ENCODE measurements at places on chromosomes 5 and 9.

GRCh38 chr5:135587721-135588663 is 9.2 kb upstream of the CXCL14 start:
- DNase-seq: no peak

GRCh38 chr5:128426090-128426534 is 111.9 kb downstream of the FBN2 start:
- no peak for DNase-seq

GRCh38 chr5:31047007-31047406 is 146.5 kb upstream of the CDH6 start:
- DNase-seq: no peak

GRCh38 chr5:140312067-140312790 is 9.3 kb upstream of the PFDN1 start:
- no peak for DNase-seq

DNA sequence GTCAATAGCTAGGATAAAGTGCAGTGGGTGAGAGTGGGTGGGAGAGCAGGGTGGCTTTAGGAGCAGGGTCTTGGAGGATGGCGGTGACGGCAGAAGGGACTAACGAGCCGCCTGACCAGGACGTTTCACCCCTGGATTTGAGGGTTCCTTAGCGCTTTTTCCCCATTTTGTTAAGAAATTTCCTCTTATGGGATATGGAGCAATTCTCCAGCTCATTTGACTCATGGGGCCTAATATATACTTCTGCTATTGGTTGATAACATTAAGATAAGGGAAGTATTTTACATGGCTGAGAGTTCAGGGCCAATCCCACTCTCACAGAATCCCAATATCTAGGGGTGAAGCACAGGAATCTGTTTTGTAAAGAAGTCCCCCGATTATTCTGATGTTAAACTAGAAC is 17.6 kb downstream of the CD180 start:
- no peak for DNase-seq

GRCh38 chr9:38026021-38026809 is 42.8 kb downstream of the SHB start:
- no peak for DNase-seq

DNA sequence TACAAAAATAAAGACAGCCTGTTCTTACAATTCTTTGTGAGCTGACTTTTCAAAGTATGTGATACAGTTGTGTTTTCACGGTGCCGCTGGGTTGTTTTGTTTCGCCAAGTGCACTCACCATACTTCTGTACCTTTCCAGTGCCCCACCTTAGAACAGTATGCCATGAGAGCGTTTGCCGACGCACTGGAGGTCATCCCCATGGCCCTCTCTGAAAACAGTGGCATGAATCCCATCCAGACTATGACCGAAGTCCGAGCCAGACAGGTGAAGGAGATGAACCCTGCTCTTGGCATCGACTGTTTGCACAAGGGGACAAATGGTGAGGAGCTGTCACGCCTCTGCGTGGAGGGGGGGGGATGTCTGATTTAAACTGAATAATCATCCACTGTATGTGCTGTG is 12.9 kb downstream of the CCT5 start:
- DNase-seq: no peak

- DNase-seq: no peak
Observed at GRCh38 chr9:124752967-124753366, 18.1 kb downstream of the NR6A1 start.

- DNase-seq: no peak
Observed at GRCh38 chr5:114898602-114899001, 271.1 kb downstream of the TRIM36 start.

DNA sequence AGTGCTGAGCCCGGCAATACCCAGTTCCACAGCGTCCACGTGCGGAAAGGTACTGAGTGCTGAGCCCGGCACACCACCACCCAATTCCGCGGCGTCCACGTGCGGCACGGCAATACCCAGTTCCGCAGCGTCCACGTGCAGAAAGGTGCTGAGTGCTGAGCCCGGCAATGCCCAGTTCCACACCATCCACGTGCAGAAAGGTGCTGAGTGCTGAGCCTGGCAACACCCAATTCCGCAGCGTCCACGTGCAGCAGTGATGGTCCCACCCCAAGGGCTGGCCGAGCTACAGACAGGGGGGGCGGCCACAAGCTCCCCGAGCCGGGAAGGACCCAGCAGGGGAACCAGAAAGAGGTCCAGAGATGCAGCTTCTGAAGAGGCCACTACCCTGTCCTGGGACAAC is 20.2 kb downstream of the SLC12A7 start:
- no peak for DNase-seq

DNA sequence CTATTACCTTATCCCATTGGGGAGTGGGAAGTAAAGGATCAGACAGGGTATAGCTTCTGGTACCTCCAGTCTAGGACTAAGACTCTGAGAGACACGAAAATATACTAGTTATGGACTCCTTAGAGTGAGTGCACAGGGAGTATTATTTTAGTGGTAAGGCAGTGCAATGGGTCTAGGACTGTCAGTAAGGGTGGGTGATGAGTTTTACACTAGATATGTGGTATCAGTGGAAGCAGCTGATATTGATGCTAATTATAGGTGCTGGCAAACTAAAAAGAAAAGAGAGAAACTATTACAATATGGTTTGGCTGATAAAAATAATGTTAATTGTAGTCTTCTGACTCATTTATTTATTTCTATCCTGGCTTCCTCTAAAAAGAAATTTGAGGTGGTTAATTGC is 118.6 kb downstream of the UNC13B start:
- DNase-seq: no peak

DNA sequence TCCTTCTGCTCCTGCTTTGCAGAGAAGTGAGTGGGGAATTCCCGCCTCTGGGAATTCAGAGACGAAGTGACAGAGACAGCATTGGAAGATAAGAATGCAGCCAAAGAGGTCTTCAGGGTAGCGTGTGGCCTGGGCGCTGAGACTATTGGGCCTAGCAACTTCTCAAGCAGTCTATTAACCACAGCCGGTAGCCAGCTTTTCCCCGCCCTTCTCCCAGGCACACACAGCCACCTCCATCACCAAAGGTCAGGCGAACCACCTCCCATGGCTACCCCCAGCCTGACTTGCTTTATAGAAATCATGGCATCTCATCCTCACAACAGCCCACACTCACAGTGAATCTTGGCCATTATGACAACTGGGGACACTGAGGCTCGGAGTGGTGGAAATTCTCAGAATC is 124.2 kb downstream of the KCNIP1 start:
- no peak for DNase-seq

GRCh38 chr9:79165020-79165780 is 406.6 kb upstream of the TLE4 start:
- DNase-seq: no peak

DNA sequence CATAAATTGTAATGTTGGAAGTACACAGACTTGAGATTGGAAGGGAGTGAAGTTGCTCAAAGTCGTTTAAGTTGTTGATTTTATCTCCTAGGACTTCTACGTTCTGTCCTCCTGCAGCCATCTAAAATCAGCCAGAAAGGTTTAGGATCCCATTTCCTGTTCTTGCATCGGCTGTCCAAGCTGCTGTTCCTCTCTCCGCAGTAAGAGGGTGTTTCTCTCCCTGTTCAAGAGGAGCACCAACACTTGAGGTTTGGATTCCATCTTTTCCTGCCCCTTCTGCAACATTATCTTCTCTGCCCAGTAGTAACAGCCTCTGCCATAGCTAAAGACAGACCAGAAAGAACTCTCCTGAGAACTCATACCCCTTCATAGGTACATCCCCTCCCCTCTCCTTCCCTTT is 373.4 kb downstream of the GADD45G start:
- no peak for DNase-seq

DNA sequence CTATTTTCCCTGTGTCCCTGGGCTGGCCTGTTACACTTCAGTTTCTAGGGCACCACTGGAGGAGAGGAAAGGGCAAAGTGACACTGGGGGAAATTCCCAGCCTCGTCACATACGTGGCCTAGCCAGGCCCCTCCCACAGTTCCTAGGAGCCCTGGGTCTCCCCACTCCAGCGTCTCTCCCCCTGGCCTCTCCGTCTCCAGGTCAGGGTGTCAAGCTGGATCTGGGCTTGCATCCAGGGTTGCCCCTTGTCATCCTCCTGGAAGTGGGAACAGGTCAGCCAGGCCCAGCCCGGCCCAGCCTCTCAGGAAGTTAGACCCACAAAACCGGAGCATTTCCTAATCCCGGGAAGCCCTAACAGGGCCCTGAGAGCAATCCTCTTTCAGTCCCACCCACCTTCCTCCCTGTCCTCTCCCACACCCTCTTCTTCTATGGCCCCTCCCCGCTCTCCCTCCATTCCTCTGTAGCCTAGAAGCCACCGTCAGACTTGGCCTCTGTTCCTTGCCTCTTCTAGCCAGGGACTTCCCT is 4.7 kb upstream of the TNIP1 start:
- DNase-seq: no peak

GRCh38 chr5:142827934-142828576 is 57.9 kb downstream of the ARHGAP26 start:
- DNase-seq: no peak

GRCh38 chr5:39231705-39232525 is 12.6 kb upstream of the FYB1 start:
- no peak for DNase-seq

DNA sequence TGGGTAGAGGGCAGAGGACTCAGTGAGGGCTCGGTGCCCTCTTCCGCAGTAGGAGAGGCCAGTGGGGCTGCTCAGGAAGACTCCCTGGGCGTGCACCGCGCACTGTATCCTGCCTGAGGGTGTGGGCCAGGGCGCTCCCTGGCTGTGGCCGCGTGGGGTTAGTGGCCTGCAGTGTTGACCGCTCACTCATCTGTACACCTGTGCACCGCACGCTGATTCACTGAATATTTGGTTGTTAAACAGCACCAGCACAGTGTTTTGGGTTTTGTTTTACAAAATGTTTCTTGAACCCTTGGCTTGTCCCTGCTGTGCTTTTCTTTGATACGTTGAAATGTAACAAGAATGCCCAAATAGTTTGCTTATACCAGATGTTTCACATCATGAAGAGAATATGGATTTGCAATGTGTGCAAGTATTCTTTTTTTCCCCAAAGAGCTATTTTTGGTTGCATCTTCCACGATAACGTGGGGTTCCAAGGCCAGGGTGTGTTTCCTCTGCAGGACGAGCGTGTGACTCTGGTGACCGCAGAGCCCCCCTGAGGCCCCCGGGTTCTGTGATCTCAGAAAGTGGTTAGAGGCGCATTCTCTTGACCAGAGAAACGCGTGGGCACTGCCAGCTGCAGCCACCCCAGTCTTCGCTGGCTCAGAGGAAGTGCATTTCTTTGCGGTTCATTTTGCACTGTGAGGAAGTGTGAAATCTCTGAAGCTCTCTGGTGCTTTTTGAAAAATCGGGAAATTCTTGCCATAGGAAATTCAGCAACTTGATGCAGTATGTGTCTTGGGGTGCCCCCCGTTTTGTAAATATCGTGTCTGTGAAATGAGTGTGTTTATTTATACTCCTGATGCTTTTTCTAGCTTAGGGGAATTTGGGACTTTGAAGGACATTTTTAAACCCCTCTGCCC is 46.9 kb downstream of the AHRR start:
- DNase-seq: no peak

DNA sequence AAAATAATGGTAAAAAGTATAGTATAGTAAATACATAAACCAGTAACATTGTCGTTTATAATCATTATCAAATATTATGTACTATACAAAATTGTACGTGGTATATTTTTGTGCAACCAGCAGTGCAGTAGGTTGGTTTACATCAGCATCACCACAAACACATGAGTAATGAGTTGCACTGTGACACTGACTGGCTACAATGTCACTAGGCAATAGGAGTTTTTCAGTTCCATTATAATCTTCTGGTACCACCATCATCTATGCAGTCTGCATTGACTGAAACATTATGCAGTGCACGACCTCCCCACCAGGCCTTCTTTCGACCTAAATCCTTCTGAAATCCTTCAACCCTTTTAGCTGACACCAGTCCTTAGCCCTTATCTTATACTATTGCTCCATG is 105.8 kb downstream of the SREK1 start:
- no peak for DNase-seq

GRCh38 chr9:127608104-127608966 is 3.7 kb upstream of the STXBP1 start:
- DNase-seq: peak; percentile 47

GRCh38 chr9:91162311-91162710 is 199.4 kb downstream of the AUH start:
- DNase-seq: no peak

DNA sequence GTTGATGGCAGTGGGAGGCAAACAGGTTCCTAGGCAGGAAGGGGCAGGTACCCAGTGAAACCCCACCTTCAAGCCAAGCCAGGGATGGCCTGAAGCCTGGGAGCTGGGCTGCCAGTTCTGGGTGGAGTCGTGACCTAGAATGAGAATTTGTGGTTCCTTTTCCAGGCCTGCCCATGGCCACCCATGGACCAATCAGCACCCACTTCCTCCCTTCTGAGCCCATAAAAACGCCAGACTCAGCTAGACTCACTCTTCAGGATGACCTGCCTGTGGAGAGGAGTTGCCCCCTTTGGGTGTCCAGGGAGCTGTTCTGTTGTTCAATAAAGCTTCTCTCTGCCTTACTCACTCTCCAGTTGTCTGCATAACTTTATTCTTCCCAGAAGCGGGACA is 144.0 kb upstream of the MRPS30 start:
- no peak for DNase-seq

- no peak for DNase-seq
Observed at GRCh38 chr5:32500181-32500580, 55.6 kb upstream of the ZFR start.

GRCh38 chr5:2602451-2603271 is 148.8 kb downstream of the IRX2 start:
- DNase-seq: no peak
